CD4-positive, alpha-beta T cell treated with Interleukin-12 subunit alpha and Interleukin-12 subunit beta, for 1 hour (primary cell): ENCODE measurements at places on chromosomes 3 and 15.

- DNase-seq: peak; percentile 9
Observed at GRCh38 chr15:68205954-68206539, 915 bp upstream of the CALML4 start.

GRCh38 chr15:29205186-29205585, 64.4 kb downstream of the NSMCE3 start:
- no peak for DNase-seq

- no peak for DNase-seq
Observed at GRCh38 chr3:43497905-43498365, 123.9 kb downstream of the ANO10 start.

- DNase-seq: no peak
Observed at GRCh38 chr15:84871428-84871985, 13.0 kb upstream of the SLC28A1 start.

- DNase-seq: no peak
Observed at GRCh38 chr3:192482809-192483208, 244.5 kb downstream of the FGF12 start.

DNA sequence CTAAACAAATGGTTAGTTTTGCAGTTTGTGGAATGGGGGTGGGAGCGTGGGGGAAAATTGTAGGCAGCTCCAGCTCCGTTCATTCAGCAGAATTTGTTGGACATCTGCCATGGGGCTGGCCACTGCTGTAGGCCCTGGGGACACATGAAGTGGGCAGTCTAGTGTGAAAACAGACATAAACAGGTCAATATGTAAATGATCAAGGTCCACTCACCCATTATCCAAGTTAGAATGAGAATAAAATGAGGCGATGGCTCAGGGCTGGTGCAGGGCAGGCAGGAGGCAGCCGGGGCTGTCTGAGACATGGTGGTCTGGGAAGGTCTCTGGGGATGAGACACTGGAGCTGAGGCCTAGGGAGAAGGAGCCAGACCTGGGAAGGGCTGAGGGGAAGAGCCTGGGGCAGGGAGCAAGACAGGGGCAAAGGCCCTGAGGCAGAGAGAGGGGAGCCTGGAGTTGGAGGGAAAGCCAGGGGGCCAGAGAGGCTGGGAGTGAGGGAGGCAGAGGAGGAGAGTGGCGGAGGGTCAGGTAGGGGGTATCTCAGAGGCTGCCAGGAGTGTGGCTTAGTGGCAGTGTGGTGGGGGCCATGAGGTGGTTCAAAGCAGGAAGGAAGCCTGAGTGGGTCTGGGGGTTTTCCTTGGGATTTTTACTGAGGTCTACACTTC, 6.2 kb upstream of the SLC6A6 start:
- DNase-seq: no peak

- DNase-seq: no peak
Observed at GRCh38 chr15:99842071-99842470, 108.8 kb upstream of the LYSMD4 start.

DNA sequence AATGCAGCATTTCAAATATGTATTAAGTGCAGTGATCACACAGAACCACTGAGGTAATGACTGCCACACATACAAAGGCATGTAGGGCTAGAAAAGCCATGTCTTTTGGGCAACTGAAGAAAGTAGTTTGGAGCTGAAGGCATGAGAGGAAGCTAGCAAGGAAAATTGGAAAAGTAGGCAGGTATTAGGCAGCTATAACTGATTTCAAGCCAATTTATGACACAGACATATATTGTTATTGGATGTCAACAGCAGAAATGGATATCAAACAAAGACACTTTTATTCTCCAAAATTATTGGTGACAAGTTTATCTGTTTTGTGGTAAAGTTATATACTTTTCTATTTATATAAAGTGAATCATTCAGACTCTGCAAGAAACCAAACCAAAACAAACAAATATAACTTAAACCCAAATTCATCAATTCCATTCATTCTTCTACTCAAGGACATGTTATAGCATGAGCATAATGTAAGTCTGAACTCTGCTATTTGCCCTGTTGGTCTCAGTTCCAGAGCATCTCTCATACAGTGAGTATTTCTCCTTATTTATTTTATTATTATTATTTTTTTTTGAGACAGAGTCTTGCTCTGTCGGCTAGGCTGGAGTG, 307.4 kb upstream of the COL8A1 start:
- DNase-seq: no peak

DNA sequence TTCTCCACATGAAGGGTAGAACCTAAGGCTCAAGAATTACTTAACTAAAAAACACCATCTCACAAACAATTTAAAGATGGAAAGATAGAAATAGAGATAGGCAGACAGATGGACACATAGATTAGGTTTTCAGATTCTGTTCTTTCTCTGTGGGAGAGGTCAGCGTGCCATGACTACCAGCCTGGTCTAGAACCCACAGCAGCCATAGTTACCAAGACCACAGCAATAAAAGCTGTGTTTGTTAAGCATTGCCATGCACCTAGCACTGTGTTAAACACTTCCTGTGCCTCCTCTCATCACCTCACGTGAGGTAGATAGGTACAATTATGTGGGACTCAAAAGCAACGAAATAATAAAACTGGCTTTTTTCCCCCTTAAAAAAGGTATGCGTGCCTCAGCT, 83.1 kb upstream of the TSEN2 start:
- no peak for DNase-seq

- DNase-seq: no peak
Observed at GRCh38 chr3:97895216-97895615, 73.4 kb downstream of the CRYBG3 start.

GRCh38 chr15:89632563-89633430, 22.5 kb downstream of the KIF7 start:
- no peak for DNase-seq

DNA sequence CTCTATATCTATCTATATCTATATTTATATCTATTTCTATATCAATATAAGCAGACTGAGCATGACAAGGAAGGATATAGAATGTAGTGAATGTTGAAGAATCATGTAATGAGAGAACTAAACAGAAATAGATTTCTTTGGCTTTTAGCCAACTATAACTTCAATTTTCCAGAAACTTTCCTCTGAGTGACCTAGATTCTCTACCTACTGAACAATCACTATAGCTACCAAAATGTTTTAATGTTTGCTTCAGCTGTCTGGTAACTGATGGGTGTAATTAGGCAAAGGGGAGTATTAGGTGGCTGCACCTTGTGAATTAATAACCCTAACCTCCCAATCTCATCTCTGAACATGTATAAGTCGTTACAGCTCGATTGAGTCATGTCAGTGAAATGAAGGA, 76.4 kb upstream of the ROBO1 start:
- DNase-seq: no peak

DNA sequence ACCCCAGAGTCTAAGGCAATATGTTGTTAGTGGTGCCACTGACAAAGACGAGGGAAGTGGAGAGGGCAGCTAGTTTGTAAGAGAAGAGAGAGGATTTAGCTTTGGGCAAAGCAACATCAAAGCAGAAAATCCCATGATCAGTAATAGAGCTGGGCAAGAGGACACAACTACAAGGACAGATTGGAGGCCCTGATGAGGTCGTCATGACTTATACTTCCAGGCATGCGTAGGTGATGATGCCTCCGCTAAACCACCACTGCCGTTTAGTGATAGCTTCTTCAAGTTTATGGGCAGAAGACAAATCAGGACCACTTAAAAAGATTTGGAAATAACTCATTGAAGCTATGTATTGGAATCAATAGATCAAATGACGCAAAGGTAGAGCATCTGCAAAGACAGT, 2.6 kb downstream of the HRG start:
- DNase-seq: no peak

DNA sequence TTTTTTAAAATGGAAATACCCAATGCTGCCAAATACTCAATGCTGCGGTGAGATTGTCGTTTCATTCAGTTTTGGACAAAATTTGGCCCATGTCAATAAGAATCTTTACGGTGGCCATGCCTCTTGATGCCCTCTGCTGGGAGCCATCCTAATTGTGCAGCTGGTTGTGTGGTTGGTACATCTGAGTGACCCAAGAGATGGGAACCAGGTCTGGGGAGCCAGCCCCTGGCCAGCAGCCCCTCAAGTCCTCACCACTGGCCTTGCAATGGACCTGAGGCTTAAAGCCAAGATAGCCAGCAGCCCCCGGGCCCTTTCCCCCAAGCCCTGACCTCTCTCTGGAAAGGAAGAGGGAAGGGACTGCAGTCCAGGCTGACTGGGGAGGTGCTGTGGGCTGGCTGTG, 36.4 kb upstream of the ESYT3 start:
- DNase-seq: no peak

- DNase-seq: no peak
Observed at GRCh38 chr3:149902498-149903139, 68.1 kb downstream of the PFN2 start.

DNA sequence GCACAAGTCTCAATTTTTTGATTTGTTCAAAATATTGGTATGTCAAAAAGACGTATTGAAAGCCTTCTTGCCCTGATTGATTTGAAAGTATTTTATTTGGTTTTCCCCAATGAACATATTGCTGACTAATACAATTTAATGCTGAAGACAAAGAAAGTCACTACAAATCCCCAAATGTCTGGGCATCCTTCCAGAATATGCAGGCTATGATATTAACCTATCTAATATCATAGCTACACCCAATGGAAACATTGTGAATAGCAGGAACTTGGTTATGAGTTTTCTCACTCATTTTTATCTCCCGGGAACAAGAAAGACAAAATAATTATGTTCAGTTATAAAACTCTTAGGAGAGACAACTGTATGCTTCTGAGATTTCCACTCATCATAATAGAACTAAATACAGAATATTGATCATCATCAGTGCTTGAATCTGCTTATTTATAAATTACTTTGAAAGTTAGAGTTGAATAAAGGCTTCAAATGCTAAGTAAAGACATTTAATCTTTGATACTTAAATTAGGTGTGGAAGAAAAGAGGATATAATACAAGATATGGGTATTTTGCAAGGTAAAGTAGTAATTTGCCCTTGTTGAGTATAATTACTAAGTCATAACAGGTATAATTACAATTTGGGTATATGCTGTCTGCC, 483.9 kb downstream of the RBMS3 start:
- no peak for DNase-seq

DNA sequence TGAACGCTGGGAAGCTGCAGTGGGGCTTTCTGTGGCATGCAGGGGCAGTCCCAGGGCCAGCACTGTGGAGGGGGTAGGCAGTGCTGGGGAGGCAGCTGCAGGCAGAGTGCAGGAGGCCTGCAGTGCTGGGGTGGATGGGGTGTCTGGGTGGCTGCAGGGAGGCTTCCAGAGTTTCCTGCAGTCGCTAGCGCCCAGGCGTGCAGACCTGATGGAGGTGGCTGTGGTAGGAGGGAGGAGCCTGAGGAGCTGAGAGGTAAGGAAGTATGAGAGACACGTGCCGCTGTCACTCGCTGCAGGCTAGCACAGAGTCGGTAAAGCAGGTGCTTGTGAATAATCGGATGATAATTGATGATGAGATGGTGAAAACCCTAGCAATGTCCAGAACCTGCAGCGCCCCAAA, 16.3 kb downstream of the SYNM start:
- no peak for DNase-seq

DNA sequence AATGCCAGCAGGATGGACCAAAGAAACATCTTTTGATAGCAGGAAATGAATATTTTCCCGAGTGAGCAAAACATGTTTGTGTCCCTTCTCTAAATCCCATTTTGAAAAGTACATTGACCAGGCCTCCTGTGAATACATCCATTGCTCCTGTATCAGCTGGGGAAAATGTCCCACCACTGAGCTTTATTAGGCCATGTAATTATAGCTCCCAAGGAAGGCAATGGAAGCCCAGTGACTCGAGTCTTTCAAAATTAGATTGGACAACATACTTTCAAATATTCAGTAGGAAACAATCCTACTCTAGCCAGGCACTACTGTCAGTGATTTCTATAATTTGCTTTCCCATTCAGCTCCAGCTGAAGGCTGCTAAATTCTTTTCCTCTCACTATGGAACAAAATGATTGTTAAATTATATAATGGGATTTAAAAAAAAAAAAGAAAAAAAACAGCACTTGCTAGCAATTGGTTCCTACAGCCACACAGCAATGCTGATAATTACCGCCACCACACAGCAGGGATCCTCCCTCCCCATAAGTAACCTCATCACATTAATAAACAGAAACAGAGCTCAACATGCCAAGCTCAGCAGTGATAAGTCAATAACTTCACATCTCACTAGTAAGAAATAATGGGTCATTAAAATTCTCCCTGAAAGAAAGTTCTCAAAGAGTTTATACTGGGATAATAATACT, 172.4 kb upstream of the SLC2A2 start:
- no peak for DNase-seq

- no peak for DNase-seq
Observed at GRCh38 chr15:100254285-100254684, 87.5 kb downstream of the ADAMTS17 start.

GRCh38 chr3:71117572-71118247, 465.8 kb downstream of the FOXP1 start:
- DNase-seq: no peak

DNA sequence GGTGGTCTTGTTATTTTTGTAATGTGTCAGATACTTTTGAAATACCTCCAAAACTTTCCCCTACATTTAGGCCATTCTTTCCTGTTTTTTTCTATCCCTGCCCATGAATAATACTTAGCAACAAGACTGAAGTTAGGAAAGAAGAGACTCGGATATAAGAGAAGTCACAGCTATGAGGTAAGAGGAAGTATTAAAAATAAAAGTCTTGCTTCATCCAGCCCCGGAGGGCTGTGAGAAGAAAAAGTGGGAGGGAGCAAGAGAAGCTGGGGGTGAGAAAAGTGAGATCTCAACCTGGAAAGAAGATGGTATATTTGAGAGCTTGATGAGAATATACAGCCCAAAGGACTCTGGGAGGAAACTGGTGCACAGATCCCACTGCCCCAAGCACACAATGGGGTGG, 213.5 kb upstream of the CDIN1 start:
- no peak for DNase-seq

- DNase-seq: no peak
Observed at GRCh38 chr3:106440672-106441071, 571.9 kb upstream of the CBLB start.

- no peak for DNase-seq
Observed at GRCh38 chr3:188390343-188390718, 236.4 kb downstream of the LPP start.

- DNase-seq: no peak
Observed at GRCh38 chr3:48402281-48402732, 27.6 kb downstream of the PLXNB1 start.

GRCh38 chr15:32643907-32644445, 2.5 kb downstream of the SCG5 start:
- no peak for DNase-seq

DNA sequence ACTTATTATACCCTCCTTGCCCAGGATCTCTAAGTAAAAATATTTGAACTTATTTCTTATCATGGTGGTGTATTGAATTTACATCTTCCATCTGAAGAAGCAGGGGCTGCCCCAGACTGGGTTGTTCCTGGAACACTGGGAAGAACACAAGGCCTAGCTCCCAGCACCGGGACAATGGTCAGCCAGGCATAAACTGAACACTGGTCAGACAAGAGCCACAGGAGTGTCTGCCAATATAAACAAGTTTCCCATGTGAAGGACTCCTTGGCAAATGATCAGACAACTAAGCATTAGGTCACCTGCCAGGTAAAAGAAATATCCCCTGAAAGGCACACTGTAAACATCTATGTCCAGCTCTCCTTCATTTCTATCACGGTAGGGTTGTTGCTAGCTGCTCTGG, 172.4 kb downstream of the ATP8B4 start:
- DNase-seq: no peak

GRCh38 chr3:21392526-21392925, 358.5 kb downstream of the ZNF385D start:
- no peak for DNase-seq

GRCh38 chr3:182533394-182533793, 259.9 kb upstream of the ATP11B start:
- DNase-seq: no peak

GRCh38 chr3:177642804-177643125, 445.5 kb upstream of the TBL1XR1 start:
- DNase-seq: peak; percentile 49
